NCI-H187 (cell line): ENCODE measurements at places on chromosomes 1 and 21.

GRCh38 chr1:196550731-196551130 is 57.5 kb downstream of the KCNT2 start:
- DNase-seq = no peak

- DNase-seq = no peak
Measured at GRCh38 chr1:107637101-107637500, 327.9 kb downstream of the VAV3 start.

DNA sequence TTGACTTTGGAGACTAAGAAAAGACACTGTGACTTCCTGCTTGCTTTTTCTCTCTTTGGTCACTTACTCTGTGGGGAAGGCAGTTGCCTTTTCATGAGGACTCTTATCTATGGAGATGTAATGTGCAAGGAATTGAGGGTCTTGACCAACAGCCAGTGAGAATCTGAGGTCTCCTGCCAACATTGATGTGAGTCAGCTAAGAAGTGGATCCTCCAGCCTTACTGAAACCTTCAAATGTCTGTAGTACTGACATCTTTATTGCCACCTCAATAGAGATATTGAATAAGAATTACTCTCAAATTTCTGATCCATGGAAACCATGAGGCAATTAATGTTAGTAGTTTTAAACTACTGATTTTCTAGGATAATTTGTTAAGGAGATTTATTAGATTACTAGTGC is 598.4 kb downstream of the ADGRL2 start:
- no peak for DNase-seq

- DNase-seq = no peak
Measured at GRCh38 chr1:167763525-167764220, 41.9 kb downstream of the MPZL1 start.

- no peak for DNase-seq
Measured at GRCh38 chr1:55316947-55317662, 101.9 kb upstream of the USP24 start.

DNA sequence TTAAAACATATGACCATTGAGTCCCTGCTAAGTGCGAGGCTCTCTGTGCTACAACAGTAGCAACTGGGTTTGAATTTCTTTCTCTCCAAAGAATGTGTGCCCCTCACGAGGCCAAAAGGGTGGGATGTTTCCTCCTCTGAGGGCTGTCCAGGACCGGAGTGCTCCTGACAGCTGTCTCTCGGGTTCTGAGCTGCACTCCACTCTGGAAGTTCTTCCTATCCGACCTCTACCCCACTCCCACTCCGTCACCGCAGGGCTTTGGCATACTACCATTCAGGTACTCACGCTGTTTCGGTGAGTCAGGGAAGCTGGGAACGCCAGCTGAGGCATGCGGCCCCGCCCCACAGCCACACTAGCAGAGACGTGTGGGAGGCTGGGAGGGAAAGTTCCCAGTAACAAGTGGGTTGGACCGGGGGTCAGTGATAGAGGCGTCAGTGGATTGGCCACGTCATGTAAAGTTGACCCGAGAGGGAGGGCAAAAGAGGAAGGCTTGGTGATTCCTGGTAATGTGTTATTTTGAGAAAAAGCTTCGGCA is 705 bp upstream of the SLC50A1 start:
- peak; percentile 39 for DNase-seq

DNA sequence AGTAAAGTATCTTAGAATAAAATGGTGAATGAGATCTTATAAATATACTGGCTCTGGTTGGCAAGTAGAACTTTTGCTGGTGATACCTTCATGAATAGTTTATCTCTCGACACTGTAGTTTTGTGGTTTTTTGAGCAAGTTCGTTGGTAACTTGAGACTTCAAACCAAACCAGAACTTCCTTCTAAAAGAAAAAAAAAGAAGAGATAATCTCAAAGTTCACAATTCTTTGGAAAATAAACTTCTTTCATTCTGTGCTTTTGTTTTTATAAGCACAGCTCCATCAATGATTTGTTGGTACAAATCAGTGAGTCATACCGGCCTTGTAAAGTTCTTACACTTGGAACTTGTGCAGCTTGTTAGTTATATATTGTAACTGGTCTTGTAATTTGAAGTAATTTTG is 2.3 kb downstream of the HIPK1 start:
- no peak for DNase-seq

DNA sequence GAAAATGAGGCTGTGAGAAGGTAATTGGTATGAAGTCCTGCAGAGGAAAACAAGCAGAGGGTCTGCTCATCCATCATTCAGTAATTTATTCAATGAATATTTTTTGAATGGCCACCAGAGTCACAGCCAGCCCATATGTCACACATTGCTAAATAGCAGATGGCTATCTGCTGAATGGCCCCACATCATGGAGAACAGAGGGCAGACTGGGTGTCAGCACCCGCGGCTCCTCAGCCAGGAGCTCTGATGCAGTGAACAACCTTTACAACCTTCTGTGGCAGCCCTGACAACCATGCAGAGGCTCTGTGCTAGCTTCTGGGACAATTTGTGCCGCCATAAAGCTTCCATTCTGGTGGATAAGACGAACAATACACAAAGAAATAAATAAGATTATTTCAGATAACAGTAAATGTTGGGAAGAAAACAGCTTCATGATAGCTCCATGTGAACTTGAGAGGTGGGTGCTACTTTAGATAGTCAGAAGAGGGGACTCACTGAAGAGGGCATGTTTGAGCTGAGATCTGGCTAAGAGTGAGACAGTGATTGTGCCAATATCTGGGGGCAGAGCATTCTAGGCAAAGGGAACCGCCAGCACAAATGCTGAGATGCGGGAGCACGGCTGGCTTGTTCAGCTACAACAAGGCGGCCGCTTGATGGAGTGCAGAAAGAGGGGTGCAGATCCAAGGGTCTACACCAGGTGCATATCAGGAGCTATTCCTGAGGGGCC is 2.8 kb upstream of the C1orf210 start:
- DNase-seq = no peak

GRCh38 chr1:184974056-184974836 is at the start of gene NIBAN1:
Gene NIBAN1, minus strand, starts transcription at chr1:184974508. Its CDS starts 152 bp downstream, at chr1:184974356.
- peak; percentile 79 for DNase-seq

DNA sequence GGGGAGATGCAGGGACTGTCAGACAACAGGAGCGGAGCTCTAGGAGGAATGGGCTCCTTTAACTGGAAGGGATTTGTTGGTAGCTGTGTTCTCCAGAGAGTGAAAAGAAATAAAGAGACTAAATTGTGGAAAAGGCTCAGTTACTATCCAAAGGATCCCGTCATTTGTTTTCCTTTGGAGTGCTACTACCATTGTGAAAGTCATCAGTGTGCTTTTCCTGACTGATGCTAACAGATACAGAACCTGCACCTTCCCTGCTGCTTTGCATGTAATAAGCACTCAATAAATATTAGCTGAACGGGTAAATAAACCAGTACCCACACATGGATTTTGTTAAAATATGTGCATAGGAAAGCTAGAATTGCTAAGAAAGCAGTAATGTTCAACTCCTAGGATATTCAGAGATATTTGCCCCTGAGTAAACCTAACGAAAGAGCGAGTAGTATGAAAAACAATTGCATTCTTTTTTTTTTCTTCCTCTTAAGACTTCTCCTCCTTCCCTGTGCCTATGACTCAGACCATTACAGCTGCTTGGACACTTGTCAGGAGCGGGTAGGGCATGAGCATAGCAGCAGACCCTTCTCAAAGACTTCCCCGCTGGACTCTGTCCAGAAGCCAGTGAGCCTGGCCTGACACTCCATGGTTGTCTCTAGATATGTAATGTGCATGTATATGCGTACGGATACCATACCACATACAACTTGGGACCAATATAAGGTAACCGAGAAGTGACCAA is 41.7 kb downstream of the PTGFRN start:
- DNase-seq = no peak

- no peak for DNase-seq
Measured at GRCh38 chr1:145778146-145778540, 45.8 kb downstream of the RNF115 start.

DNA sequence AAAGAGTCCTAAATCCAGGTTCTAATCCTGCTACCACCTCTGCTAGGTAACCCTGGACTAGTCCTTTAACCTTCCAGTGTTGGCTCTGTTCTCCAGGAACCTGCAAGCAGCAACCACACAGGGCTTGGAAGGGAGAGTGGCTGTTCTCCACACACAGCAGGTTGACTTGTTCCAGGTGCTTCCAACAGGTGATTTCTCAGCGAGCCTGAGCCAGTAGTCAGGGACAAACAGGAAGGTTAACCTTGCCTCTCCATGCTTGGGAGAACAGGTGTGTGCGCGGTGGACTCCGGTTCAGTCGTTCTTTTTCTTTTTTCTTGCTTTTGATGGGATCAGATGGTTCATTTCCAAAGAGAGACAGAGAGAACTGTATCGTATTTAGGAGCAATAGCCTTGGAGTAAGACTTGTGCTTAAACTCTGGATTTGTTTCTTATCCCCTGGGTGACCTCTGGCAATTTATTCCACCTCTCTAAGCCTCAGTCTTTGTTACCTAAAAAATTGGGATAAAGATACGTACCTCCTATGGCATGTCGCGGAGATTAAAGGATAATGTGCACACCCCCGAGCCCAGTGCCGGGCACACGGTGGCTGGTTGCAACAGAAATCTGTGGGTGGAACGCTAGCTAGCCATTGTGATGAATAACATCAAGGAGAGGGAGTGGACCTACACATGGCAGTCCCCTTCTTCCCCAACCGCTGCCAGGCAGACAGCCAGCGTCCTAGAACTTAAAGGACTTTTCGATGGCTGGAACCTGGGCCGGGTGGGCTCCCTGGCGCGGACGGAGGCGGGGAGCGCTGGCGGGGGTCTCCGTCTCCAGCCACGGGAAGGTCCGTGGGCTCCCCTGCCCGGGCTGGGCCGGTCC is 583 bp upstream of the CACHD1 start:
- DNase-seq = no peak

- DNase-seq = no peak
Measured at GRCh38 chr1:81174052-81174451, 626.7 kb upstream of the ADGRL2 start.

DNA sequence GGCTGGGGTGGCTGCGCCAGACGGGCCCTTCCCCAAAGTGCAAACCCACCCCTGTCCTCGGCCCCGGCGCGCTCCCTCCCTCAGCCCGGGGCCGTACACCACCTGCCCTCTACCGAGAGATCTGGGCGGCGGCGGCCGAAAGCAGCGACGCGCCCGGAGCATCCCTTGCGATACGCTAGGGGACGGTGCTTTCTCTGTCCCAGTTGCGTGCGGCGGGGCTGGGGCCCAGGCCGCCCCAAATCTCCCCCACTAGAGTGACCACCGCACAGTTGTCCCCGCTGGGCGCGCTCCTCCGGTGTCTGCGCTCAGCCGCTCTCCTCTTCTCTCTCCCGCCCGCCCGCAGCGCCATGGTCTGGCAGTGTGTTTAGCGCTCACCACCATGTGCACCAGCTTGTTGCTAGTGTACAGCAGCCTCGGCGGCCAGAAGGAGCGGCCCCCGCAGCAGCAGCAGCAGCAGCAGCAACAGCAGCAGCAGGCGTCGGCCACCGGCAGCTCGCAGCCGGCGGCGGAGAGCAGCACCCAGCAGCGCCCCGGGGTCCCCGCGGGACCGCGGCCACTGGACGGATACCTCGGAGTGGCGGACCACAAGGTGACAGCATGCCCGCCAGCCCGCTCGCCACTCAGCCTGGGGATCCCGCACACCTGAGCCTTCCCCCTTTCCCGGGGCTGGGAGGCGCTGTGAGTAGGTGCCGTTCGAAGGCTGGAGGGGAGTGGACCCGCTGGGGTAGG is 1.0 kb downstream of the ST6GALNAC5 start:
- no peak for DNase-seq

DNA sequence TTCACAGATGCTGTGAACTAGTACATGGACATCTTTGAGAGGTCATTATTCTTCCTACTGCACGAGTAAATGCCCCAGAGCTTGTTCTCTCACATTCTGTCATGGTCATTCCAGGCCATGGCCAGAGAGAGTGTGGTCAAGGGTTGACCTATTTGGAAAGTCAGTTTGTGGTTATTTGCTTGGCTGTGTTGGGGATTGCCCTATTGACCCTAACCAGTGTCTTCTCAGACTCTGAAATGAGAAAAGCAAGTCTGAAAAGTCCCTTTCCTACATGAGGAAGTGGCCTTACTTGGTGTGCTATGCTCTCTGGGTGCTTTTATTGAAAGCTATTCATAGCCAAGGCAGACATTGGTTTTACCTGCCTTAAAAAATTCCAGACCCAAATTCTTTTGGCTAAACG is 26.6 kb downstream of the CLIC6 start:
- DNase-seq = no peak

DNA sequence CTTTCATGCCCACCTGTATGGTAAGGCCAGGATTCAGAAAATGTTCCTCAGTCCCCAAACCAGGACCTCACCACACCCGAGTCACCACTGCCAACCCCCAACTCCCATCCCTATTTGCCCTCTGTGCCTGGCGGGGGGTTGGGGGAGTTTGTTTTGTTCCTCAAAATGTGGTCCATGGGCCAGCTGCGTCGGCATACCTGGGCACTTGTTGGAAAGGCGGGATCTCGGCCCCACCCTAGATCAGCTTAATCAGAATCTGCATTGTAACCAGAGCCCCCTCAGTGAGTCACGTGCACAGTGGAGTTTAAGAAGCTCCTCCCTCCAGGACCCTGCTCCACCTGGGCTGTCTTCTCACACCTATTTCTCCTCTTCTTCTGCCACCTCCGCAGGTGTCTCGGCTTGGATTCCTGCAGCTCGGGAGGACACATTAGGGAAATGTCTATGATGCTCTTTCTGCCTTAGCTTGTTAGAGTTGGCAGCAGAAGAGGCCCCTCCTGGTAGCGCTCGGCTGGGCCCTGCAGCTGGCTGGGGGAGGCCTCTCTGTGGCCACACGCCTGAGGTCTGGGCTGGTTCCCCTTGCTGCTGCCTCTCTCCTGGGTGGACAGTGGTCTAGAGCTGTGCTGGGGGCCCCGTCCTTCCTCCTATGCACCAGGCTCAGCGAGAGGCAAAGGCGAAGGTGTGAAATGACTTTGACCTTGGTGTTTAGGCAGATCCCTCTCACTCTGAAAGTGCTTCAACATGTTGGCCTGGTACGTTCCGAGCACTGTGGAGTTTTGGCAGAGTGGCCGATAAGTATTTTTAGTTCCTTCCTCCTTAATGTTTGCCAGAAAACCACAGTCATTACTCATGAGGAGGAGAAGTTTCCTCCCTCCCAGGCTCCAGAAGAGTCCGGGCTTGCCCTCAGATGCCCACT is 41.8 kb upstream of the CAMTA1 start:
- no peak for DNase-seq

DNA sequence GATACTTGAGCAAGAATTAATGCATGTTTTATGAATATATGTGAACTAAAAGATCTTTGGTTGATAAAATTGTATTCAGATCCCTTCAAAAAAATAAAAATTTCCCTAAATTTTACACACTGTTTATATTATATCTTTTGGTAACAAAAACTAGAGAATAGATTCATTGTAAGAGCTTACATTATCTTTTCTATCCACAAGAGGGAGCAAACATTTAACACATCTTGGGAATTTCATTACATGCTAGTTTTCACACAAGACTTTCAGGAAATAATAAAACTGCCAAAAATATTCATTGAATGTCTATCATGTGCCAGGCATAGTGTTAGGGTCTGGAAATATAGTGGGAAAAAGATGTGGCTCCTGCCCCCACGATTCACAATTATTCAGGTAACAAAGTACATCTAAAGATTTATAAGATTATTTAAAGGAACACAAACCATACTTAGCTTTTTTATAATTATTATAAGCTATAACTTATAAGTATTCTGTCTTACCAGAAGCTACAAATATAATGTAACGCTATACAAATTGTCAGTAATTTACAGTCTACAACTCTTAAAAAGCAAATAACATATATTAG is 30.6 kb downstream of the FAF1 start:
- no peak for DNase-seq
